ENCODE measurements at places on chromosomes 5 and 9. TPM values are rescaled to one million over a fixed set of nuclear protein-coding genes. Genes with fewer than 3 reads are reported as not detected.
A peak's percentile ranks its signal among the peaks of the same experiment; 100 is the strongest.

INSL6 gene
- not detected for total RNA-seq

GRCh38 chr5:130138406-130139045, 234.3 kb downstream of the CHSY3 start:
- peaks cover 2% of the 10 kb centered on the region for H3K4me1 ChIP-seq
- H3K27me3 ChIP-seq: no peaks in the 10 kb centered on the region
- DNase-seq: no peak
- H3K27ac ChIP-seq: no peak overlapping the region
- H3K36me3 ChIP-seq: no peaks in the 10 kb centered on the region
- no peak overlapping the region for H3K4me3 ChIP-seq

DNA sequence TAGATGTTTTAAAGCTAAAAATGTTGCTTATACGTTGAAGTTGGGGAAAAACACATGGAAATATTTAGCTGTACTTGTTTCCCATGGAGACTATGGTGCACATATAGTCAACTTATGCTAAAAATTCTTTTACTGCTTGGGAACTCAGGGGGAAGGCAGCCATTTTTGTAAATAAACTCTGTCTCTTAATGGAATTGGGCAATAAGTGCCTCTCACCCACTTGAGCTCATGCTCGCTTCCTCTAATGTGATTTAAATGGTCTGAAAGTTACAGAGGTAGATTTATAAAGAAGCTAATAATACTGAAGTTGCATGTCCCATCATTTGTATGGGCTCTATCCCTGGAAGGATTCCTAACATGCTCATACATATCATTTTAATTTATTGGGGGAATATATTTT, 523.8 kb downstream of the RASEF start:
- H3K27me3 ChIP-seq: no peaks in the 10 kb centered on the region
- no peaks in the 10 kb centered on the region for H3K36me3 ChIP-seq
- H3K4me1 ChIP-seq: no peaks in the 10 kb centered on the region
- H3K4me3 ChIP-seq: no peak overlapping the region
- DNase-seq: no peak

DNA sequence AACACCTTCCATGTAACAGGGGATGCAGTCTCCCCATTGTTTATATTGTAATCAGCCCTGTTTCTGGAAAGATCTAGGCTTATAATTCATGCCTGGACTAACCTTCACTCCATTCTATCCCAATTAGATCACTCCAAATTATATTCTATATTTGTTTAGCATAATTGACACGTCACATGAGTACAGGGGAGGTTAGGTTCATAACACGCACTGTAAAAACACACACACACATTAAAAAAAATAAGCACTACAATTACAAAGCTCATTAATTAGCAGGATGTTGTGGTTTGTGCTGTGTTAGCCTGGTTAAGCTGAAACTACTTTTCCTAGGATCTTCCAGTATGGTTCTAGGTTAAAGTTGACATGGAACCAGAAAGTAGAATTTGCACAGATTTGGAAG, 126.0 kb downstream of the MLLT3 start:
- H3K4me1 ChIP-seq: no peaks in the 10 kb centered on the region
- no peak overlapping the region for H3K4me3 ChIP-seq
- H3K36me3 ChIP-seq: no peaks in the 10 kb centered on the region
- no peak for DNase-seq
- H3K27me3 ChIP-seq: no peaks in the 10 kb centered on the region

DNA sequence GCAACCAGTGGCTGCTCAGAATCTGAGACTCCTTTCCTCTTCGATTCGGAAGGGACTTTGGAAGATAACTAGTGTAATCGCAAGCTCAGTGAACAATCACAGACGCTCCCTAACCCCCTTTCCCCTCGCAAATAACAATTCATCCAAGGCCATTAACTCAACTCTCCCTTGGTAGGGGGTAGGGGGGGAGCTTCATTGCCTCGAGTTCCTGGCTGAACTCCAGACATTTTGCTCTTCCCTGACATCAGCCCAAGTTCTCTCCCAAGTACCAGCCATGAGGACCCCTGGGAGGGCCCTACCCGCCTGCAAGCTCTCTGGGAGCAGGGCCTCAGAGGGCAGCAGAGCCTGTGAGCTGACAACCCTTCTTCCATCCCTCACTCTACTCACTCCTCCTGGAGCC, 8.4 kb downstream of the FAM163B start:
- no peak overlapping the region for H3K4me3 ChIP-seq
- no peaks in the 10 kb centered on the region for H3K4me1 ChIP-seq
- H3K36me3 ChIP-seq: no peaks in the 10 kb centered on the region
- no peak overlapping the region for H3K27ac ChIP-seq
- H3K27me3 ChIP-seq: no peaks in the 10 kb centered on the region

GRCh38 chr5:96562614-96563013, 99.6 kb upstream of the CAST start:
- H3K27me3 ChIP-seq: no peaks in the 10 kb centered on the region
- no peak for DNase-seq
- no peaks in the 10 kb centered on the region for H3K36me3 ChIP-seq
- H3K27ac ChIP-seq: no peak overlapping the region
- no peak overlapping the region for H3K4me3 ChIP-seq

DNA sequence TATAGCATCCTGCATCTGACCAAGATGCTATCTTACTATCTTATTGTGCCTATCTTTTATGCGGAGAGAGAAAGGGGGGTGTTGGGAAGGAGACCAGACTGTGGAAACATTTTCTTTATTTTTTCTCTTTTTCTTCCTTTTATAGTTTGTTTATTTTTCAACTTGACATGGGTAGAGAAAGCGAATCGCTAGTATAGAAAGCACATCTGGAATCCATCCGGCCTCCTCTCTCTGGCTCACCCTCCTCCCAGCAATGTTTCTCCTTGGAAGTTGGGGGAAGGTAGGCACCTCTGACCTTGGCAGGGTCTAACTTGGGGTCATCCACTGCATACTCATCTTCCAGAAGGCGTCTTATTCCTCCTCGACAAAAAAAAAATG, 3.9 kb downstream of the S1PR3 start:
- no peaks in the 10 kb centered on the region for H3K36me3 ChIP-seq
- no peak overlapping the region for H3K27ac ChIP-seq
- no peak overlapping the region for H3K4me3 ChIP-seq
- H3K27me3 ChIP-seq: no peaks in the 10 kb centered on the region
- DNase-seq: no peak

KCNN2 gene
- 1.1 TPM for total RNA-seq

DNA sequence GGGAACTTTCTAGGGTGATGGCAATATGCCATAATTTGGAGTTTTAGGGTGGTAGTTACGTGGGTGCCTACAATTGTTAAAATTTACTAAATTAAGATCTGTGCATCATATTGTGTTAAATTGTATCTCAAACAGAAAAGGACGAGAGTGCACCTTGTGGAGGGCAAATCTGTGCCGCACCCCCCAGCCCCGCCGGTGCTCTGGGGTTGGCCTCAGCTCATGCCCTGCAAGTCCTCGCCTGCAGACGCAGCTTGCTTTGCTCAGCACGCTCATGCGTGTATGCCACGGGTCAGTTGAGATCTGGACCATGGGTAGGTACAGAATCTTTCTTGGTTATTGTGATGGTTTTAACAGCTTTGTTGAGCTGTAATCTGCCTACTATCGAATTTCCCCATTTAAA, 33.7 kb upstream of the FCN1 start:
- no peak overlapping the region for H3K4me3 ChIP-seq
- no peaks in the 10 kb centered on the region for H3K36me3 ChIP-seq
- no peak overlapping the region for H3K27ac ChIP-seq
- DNase-seq: no peak

GRCh38 chr5:8953911-8954438, 591.9 kb downstream of the SEMA5A start:
- no peak overlapping the region for H3K4me3 ChIP-seq
- no peak overlapping the region for H3K27ac ChIP-seq
- no peak for DNase-seq
- no peaks in the 10 kb centered on the region for H3K4me1 ChIP-seq
- H3K36me3 ChIP-seq: no peaks in the 10 kb centered on the region

DNA sequence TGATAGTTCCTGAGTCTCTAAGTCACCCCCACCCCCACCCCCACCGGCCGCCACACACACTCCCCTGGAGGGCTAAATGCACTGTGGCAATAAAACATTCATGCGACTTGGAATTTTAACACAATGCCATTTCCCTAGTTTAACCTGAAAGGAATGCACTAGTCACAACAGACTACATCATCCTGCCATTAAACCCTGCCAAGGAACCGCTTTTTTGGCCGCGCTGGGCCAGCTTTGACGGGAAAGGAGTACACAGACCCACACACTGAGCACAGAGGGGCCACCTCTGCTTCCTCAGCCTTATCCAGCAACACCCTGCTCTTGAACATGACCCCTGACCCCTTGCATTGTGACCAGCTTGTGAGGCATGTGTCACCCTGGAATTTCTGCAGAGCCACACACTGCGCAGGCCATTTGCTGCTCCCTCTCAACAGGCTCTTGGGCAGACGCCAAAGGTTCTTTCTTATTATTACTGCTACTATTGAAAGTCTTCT, 165.3 kb downstream of the BNC2 start:
- peak overlapping the region; percentile 30 for H3K4me3 ChIP-seq
- peak; percentile 79 for DNase-seq
- peak overlapping the region; percentile 81 for H3K27ac ChIP-seq
- H3K4me1 ChIP-seq: peaks cover 9% of the 10 kb centered on the region

GRCh38 chr9:123562844-123563346, 206.9 kb downstream of the CRB2 start:
- no peaks in the 10 kb centered on the region for H3K36me3 ChIP-seq
- no peak overlapping the region for H3K27ac ChIP-seq
- H3K4me3 ChIP-seq: no peak overlapping the region
- H3K4me1 ChIP-seq: no peaks in the 10 kb centered on the region
- no peak for DNase-seq

TOMM5 gene
- 68.2 TPM for total RNA-seq

GRCh38 chr5:138805096-138805495, 51.9 kb downstream of the CTNNA1 start:
- H3K27me3 ChIP-seq: no peaks in the 10 kb centered on the region
- DNase-seq: no peak
- peaks cover 1% of the 10 kb centered on the region for H3K4me1 ChIP-seq
- no peaks in the 10 kb centered on the region for H3K36me3 ChIP-seq
- H3K27ac ChIP-seq: no peak overlapping the region
- no peak overlapping the region for H3K4me3 ChIP-seq

DNAJA1 gene
- total RNA-seq: 91.6 TPM

GRCh38 chr5:59098743-59099142, 515.9 kb downstream of the RAB3C start:
- DNase-seq: no peak
- no peaks in the 10 kb centered on the region for H3K36me3 ChIP-seq
- no peaks in the 10 kb centered on the region for H3K4me1 ChIP-seq
- H3K27ac ChIP-seq: no peak overlapping the region
- H3K4me3 ChIP-seq: no peak overlapping the region

- no peak for DNase-seq
- H3K27ac ChIP-seq: no peak overlapping the region
- no peak overlapping the region for H3K4me3 ChIP-seq
- no peaks in the 10 kb centered on the region for H3K36me3 ChIP-seq
- no peaks in the 10 kb centered on the region for H3K27me3 ChIP-seq
- no peaks in the 10 kb centered on the region for H3K4me1 ChIP-seq
Measured at GRCh38 chr9:76576344-76576743, 117.4 kb downstream of the GCNT1 start.

SPEF2 gene
- total RNA-seq: 4.2 TPM

SHC3 gene
- total RNA-seq: 0.92 TPM

DNA sequence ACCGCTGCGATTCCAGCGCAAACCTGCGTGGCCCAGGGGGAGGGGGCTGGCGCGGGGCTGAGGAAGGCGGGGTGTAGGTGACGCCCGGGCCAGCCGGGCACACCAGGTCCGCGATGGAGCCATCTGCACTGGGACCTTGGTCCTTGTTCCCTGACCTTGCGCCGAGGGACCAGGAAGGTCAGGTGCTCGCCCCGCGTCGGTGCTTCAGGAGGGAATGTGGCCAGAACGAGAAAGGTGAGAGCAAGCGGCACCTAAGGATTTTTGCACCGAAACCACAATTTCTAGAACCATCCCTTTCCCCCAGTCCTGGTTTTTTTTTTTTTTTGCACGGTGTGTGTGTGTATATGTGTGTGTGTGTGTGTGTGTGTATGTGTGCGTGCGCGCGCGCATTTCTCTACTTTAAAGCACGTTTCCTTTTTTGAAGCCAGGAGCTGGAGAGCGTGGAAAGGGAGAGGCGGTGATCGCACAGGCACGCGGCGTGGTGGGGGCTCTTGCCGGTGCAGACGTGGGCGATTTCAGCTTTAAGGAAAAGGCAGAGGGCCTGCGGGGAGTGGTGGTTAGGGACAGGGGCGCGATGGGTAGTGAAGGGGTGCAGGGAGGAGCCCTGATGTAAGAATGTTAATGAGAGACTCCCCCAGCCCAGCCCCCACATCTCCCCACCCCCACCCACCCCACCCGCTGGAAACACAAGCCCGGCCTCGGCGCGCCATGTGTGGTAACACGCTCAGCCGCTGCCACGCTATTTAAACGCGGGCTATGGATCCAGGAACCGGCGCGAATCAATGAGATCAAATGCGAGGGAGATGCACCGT, at the start of gene NPR3:
TSS of gene NPR3 (plus strand) at position 772 of the 812 bp plus-strand sequence. CDS start 456 bp downstream, outside the sequence.
- peaks cover 8% of the 10 kb centered on the region for H3K4me1 ChIP-seq
- no peaks in the 10 kb centered on the region for H3K36me3 ChIP-seq
- no peaks in the 10 kb centered on the region for H3K27me3 ChIP-seq
- peak within 1 kb of the TSS; percentile 32 for H3K4me3 ChIP-seq

DNA sequence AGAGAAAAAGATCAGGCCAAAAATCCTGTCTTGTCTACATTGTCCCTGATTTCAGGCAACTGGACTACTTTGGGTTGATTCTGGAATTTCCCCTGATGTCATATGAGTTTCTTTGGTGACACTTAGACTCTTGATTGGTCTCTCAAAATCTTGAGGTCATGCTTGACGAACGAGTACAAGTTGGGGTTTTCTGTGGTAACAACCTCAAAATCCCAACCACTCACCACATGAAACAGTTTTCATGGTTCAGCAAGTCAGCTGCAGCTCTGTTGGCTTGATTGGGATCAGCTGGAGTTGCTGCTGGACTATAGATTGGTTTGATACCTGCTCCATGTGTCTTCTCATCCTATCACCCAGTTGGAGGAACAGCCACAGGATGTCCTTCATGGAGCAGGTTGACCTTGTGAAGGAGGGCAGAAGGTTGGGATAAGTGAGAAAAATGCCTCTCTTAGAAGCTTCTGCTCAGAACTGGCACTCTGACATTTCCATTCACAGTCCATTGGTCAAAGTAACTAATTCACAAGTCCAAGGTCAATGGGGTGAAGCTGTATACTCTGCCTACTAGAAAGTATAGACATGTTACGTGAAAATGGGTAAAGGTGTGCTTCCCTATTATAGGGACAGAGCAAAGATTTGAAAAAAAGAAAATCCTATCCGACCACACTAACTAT, 284.5 kb downstream of the SH3GL2 start:
- no peaks in the 10 kb centered on the region for H3K27me3 ChIP-seq
- H3K36me3 ChIP-seq: no peaks in the 10 kb centered on the region
- H3K4me1 ChIP-seq: no peaks in the 10 kb centered on the region
- H3K27ac ChIP-seq: no peak overlapping the region
- H3K4me3 ChIP-seq: no peak overlapping the region
- no peak for DNase-seq

OCLN gene
- 0.99 TPM for total RNA-seq

PHF24 gene
- not detected for total RNA-seq

Data from ovary (tissue), 10 donors.